ENCODE measurements at places on chromosomes 7 and 10.

- DNase-seq = no peak
Measured at GRCh38 chr7:114112806-114113205, 194.0 kb upstream of the PPP1R3A start.

- no peak for DNase-seq
Measured at GRCh38 chr7:70645876-70646351, 486.0 kb upstream of the GALNT17 start.

GRCh38 chr7:1889556-1890181, 219.6 kb downstream of the ELFN1 start:
- no peak for DNase-seq

- DNase-seq = no peak
Measured at GRCh38 chr10:14447094-14447839, 116.5 kb upstream of the FRMD4A start.

DNA sequence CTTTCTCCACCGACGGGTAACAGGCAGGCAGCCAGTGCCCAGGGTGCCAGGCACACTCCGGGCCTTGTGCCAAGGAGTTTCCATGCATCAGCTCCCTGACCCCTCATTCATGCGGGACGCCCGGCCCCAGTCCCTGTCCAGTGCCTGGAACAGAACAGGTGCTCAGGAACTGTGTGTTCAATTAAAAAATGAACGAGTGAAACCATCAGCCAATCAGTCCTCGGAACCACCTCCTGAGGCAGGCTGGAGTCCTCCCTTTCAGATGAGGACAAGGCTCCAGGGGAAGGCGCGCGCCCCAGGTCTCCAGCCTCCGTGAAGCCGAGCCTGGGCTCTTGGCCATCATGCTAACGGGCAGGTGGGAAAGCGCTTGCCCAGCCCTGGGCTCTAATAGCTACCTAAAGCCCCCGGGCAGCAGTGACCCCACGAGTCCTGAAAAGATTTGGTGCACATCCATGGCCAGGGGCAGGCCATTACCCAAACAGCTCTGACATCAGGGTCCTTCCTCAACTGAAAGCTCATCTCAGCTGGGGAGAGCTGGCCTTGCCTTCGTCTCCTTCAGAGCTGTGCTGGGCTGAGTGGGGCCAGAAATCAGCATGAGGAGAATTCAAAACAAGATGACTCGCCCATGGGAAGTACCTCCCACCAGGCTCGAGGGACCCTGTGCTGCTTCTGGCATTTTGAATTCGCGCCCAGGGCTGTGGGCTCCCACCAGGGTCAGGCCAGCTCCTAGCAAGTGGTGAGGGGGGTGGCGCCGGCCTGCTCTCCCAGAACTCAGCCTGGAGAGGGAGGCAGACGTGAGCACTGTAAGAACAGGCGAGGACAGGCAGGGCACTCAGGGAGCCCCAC, 200.5 kb downstream of the MAD1L1 start:
- no peak for DNase-seq

DNA sequence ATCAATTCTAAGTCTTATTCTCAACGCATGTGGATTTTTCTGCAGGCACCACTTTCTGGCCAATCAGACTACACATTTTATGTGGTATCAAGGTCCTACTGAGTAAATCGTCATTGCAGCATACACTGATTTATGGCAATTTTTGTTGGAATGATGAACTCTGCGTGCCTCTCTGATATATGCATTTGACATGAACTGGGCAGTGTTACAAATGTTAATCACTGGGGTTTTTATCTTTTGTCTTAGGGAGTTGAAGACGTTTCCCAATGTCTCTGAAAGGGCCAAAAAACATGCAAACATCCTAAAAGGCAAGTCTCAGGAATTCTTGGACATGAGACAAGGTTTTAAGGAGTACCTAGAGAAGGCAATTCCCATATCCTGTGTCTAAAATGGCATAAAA, 809.5 kb upstream of the CELF2 start:
- DNase-seq = no peak

GRCh38 chr10:132458586-132459300, 61.7 kb downstream of the PWWP2B start:
- no peak for DNase-seq

DNA sequence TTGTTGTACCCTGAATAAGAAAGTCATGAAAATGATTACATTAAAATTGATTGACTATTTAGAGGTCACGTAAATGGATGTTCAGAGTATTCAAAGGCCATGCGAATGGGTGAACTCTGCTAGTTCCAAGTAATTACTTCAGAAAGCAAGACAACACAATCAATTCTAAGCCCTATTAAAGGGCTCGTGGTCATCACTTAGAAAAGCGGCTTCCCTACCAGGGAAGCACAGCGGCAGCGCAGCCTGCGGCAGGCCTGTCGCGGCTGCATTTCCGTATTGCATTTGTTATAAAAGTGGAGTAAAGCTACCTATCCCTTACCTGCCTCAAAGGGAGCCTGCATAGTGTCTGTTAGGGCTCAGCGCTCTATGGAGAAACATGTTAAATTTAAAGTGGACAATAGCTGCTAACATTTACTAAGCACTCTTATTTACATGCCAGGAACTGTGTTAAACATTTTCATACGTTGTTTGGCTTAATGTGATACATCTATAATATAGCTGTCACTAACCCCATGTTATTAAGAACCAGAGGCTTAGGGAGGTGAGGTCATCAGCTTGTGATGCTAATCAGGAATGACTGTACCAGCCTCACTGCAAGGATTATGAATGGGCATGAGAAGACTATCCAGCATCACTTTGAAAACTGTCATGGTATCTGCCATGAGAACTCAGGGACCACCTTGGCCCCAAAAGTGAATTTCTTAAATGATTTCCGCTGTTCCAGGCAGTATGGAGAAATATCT, 187.5 kb downstream of the CELF2 start:
- DNase-seq = no peak

GRCh38 chr7:44738051-44738723, 10.5 kb upstream of the ZMIZ2 start:
- DNase-seq = no peak

DNA sequence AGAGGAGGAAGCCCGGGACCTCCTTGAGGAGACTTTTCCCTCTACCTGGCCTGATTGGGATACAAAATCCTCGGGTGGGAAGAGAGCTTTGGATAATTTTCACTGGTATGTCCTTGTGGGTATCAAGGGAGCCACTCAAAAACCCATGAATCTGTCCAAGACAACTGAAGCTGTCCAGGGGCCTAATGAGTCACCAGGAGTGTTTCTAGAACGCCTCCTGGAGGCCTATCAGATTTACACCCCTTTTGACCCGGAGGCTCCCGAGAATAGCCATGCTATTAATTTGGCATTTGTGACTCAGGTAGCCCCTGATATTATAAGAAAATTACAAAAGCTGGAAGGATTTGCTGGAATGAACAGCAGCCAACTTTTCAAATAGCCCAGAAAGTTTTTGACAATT, 38.6 kb downstream of the ZNF25 start:
- no peak for DNase-seq

DNA sequence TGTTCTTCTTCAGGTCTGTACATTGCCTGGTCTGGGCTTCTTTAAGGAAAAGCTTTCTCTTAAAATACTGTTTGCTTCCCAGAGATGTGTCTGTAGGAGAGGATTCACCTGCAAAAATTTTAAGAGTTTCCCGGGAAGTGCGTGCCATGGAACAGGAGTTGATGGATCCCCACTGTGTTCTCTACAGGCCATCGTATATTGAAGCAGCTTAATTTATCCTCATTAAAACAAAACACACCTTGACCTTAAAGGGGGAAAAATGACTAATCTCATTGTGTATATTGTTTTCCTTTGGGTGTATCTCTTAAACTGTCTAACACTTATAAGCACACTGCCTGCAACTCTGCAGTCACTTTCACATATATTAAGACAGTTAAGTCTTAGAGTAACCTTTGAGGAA, 111.4 kb downstream of the ST7 start:
- DNase-seq = no peak

GRCh38 chr7:32658467-32658869, 163.2 kb downstream of the AVL9 start:
- no peak for DNase-seq

DNA sequence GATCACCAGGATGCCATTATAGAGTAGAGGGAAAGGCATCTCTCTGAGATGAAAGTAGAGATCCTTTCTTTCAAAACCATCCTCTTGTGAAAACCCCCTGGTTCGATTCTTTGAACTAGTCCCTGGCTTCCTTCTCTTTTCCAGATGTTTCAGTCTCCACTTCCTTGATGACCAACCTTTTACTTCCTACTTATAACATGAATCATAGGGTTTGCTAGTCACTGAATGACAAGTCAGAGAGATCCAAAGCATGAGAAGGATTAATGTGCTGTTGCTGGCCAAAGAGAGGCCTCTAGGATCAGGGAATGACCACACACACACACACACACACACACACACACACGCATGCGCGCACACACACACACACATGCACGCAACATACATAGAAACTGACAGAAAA, 161.1 kb upstream of the FRMD4A start:
- no peak for DNase-seq

DNA sequence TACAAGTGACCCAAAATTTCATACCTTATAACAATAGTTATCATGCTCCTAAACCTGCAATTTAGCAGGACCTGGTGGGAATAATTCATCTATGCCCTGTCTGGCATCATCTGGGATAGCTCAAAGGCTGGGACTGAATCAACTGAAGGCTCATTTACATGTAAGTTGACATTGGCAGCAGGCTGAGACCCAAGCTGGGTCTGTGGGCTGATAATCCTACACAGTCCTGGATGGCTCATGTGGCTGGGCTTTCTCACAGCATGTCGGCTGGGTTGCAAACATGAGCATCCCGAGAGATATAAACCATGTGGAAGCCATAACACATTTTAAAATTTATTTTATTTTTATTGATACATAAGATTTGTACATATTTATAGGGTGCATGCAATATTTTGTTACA, 19.5 kb upstream of the ABCB5 start:
- DNase-seq = no peak

- DNase-seq = no peak
Measured at GRCh38 chr7:55271661-55272060, 93.5 kb upstream of the LANCL2 start.

DNA sequence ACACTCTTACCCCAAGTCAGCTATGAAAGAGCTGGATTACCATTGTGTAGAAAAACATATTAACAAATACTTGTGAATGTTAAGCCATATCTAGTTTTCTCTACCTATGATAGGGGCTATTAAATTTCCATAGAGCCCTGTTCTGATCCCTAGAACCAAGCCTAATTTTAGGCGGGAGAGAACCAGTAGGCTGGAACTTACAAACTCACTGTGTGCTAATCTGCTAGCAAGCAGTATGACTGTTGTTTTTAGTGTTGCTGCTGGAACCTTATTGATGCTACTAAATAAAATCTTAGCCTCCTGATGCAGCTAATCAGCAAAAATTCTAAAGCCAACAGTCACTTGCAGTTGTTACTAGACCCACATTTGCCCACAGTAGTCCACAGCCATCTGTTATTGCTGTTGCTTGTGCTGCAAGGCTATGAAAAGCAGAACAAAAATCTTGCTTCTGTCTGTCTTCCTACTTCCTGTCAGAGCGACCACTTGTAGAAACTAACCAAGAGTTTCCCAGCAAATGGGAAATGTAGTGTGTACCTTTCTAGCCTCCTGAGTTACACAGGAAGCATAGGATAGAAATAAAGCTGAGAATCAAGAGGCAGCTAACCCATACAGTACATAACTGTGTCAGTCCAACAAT, 368.4 kb downstream of the ARL4A start:
- no peak for DNase-seq
